Neural progenitor cell (in vitro differentiated cells): ENCODE measurements at places on chromosomes 7 and 10. TPM values are rescaled to one million over a fixed set of nuclear protein-coding genes. Genes with fewer than 3 reads are reported as not detected.

TMEM273 gene
- not detected in 2 replicates for total RNA-seq

DNA sequence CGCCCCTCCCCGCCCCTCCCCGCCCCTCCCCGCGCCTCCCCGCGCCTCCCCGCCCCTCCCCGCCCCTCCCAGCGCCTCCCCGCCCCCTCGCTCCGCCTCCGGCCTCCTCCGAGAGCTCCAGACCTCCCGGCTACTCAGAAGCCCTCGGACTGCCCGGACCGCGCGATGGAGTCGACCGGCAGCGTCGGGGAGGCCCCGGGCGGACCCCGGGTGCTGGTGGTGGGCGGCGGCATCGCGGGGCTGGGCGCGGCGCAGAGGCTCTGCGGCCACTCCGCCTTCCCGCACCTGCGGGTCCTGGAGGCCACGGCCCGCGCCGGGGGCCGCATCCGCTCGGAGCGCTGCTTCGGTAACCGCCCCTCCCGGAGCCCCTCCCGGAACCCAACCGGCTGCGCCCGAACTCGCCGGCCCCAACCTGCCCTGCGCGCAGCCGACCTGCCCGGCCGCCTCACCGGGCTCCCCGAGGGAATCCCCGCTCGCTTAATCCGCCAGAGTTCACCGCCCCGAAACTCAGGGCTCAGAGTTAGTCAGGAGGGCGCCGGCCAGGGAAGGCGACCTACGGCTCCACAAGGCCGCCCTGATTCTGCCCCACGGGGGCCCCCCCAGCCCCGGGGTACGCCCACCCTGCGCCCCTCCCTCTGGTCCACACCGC lies at the start of gene PAOX:
Gene PAOX (plus strand): TSS at position 111 of the 649 bp plus-strand sequence. CDS start 55 bp downstream, at position 166.
- peak; percentile 89 for DNase-seq

DNA sequence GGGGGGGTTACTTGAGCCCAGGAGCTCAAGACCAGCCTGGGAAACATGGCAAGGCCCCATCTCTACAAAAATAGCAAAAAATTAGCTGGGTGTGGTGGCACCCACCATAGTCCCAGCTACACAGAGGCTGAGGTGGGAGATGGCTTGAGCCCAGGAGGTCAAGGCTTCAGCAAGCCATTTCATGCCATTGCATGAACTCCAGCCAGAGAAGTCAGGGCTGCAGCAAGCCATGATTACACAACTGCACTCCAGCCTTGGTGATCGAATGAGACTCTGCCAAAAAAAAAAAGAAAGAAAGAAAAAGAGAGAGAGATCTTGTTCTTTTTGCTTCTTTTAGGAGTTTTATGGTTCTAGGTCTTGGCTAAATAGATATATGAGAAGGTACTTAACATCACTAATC lies 200.2 kb upstream of the PHYHIPL start:
- DNase-seq, result no peak

DNA sequence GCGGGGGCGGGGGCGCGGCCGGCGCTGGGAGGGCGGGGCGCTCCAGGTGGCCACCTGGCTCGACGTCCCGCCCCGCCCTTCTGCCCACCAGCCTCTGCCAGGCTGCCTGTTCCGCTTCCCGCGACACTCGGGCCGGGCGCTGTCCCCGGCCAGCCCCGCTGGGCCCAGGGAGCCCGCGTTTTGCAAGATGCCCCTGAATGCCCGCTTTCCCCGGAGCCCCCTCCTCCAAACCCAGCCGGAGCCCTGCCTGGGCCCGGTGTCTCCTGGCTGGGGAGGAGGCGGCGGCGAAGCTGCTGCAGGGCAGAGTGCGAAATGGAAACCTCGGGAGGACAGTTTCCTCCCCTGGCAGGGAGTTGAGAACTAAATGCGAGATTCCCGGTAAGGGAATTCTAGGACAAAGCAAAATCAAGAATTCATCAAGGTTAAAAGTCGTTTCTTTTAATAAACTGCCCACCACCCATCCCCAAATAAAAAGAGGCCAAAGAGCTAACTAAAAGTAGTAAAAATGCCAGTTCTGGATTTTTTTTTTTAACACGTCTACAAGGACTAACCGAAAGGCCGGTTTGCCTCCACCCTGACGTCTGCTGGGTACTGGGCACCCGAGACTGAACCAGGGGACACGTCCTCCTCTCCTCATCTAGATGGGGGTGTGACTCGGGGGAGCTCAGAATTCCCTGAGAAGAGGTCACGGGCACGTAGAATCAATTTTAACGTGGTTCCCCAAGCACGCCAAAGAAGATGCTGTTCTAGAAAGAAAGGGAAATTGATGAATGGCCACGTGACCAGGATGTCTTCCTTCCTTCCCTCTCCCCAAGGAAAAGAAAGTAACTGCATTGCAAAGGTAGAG lies 200.4 kb upstream of the NFE2L3 start:
- peak; percentile 8 for DNase-seq

DNA sequence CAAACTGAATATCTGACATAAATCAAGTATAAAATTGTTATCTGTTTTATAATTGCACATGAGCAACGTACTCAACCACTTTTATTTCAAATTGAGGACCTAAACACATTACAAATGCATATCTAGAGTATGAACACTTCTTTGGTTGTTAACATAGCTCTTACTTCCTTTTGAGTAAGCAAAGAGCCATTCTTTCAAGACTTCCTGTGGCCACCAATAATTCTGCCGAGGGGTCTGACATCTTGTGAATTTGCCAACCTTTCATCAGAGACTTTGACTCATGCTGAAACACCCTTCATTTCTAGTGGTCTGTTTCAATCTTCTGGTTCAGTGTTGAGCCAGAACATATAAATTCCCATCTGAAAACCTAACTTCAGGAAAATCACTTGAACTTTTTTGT lies 59.4 kb downstream of the CDK14 start:
- no peak for DNase-seq

DNA sequence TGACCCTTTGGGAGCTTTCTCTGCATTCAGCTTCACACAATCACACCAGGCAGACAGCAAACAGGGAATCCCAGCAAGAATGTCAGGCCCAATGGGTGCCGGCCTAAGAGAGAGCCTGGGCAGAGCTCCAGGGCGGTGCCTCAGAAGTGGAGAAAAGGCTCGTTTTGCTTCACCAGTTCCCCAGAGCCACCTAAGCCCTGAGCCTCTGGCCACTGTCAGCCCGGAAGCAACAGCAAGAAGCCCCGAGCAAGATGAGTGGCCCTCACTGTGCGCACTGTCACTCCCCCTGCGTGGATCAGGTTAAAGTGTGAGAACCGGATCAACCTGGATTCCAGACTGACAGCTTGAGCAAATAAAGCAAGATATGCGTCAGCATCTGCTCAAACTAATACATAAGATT lies 14.7 kb downstream of the CNPY1 start:
- DNase-seq, result peak; percentile 74
